ENCODE measurements at places on chromosomes 2 and 18.

GRCh38 chr2:169108099-169108884 lies 38.9 kb downstream of the DHRS9 start:
- no peak for DNase-seq

DNA sequence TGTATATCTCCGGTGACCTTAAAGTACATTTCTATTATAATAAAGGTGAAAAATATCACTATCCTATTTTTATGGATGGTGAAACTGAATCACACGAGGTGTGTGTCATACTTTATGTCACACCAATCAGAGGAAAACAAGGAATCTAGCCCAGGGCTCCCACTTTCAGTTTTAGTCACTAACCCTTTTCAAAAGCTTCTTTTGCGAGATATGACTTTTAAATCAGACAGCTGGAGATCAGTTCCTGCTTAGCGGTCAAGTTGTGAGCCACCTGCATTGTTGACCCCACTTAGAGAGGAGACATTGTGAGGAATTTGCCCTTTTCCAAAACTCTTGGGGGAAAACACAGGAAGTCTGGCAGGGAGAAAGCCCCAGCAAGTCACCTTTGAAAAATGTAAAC lies 70.5 kb downstream of the CPS1 start:
- DNase-seq = no peak

DNA sequence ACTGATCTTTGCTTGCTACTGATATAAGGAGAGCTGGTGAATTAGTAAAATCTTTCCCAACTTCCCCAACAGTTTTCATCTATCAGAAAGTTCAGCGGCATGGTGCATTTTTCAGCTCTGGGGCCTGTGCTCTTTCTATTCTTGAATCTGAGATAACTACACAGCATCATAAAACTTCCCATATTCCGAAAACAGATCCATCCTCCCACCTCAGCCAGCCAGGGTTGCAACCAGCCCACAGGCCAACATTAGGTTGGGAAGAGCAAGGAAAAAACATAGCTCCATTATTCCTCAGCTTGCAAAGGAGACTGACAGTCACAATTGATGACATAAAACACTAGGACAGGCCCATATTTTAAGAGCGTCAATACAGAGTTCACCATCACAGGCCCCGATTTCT lies 297.2 kb downstream of the SETBP1 start:
- DNase-seq = no peak

DNA sequence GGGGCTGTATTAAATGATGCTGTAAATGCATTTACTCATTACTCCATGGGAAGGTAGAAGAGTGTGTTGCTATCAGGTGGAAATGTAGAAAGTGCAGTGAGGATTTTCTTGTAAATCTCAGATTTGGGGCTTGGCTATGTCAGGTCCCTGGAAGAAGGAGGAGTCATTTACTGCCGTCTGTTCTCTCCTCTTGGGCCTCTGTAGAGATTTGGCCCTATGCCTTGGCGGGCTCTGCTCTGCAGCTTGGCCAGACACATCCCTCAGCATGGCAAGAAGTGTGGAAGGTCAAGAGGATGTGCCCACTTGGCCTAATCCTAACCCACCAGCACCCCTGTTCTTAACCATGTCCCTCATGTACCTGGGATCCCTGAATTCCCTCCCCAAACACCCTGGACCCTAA lies 6.7 kb downstream of the IL1R1 start:
- no peak for DNase-seq

DNA sequence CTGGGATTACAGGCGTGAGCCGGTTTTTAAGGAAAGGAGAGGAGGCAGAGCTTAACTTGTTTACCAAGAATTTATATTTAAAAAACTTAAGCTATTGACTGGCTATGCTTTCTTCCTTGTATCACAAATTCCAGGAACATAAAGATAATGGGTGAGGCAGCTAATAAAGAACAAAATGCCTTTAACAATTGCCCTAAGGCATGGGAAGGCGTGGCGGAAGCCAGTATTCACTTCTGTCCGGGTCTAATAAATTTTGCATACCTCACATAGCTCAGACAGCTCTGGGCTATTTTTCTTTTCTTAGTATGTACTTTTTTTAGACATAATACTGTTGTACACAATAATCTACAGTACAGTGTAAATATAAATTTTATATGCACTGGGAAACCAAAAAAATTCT lies 1.0 kb upstream of the LDAH start:
- no peak for DNase-seq

DNA sequence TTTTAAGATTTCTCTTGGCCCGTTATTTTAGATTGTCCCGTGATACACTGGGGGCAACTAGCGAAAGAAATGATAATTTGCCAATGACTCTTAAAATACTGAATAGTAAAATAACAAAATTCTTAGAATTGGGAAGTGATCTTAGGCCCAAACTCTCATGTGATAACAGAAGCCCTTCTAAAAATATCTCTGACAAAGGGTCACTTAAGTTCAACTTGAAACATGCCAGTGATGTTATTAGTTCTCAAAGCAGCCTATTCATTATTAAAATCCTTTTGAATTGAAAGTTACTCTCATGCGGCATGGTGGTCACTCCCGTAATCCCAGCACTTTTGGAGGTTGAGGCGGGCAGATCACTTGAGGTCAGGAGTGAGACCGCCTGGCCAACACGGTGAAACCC lies 920.9 kb downstream of the NRXN1 start:
- DNase-seq = no peak

DNA sequence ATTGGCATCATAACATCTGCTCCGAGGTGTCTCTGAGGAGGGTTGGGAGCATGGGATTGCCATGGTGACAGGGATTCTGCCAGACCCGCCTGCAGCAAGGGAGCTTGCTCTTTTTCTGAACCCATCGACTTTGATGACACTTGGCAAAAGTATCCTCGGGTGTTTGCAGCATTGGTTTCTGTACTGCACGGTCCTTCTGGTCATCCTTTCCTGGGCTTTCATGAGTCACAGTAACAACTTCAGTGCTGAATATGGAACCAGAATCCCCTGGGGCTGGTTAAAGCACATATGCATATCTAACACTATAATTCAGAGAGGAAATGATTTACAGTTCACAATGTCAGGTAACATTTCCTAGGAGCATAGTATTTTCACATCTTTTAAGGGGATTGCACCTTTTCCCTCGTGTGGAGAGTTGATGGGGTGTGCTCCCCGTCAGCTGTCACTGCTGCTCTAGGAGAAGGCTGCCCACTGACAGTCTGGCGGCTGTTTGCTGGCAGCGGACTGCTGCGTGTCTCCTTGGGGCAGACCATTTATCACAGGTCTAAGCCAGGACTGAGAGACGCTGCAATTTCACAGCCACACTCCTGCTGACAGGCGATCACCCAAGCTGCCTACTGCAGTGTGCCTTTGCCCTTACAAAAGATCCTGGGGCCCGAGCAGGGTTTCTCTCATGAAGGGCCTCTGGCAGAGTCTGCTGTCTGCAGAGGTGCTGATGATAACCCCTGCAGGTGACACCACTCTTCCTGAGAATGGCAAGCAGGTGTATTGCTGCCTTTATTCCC lies 425.3 kb downstream of the THSD7B start:
- no peak for DNase-seq

DNA sequence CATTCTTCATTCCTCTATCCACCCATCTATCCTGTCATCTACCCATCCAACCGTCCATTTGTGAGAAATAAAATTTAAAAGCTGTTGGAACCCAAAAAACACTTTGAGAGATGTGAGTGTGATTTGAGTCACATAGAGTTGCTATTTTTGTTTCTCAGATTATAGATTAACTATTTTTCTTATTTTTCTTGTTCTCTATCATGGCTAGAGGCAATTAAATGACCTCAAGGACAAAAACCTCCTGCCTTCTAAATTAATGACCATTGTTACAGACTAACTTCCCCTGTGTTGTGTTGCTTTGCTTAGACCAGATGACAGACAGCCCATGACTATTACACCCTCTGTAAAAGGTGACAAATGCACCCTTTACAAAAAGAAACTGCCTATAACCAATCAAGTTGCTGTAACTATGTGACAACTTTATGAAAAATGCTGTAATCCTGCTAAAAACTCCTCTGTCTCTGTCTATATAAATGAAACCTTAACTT lies 207.9 kb upstream of the CXCR4 start:
- no peak for DNase-seq

- DNase-seq = no peak
Observed at GRCh38 chr2:147135376-147135775, 709.5 kb upstream of the ACVR2A start.

- no peak for DNase-seq
Observed at GRCh38 chr2:239285932-239286230, 114.9 kb downstream of the HDAC4 start.

DNA sequence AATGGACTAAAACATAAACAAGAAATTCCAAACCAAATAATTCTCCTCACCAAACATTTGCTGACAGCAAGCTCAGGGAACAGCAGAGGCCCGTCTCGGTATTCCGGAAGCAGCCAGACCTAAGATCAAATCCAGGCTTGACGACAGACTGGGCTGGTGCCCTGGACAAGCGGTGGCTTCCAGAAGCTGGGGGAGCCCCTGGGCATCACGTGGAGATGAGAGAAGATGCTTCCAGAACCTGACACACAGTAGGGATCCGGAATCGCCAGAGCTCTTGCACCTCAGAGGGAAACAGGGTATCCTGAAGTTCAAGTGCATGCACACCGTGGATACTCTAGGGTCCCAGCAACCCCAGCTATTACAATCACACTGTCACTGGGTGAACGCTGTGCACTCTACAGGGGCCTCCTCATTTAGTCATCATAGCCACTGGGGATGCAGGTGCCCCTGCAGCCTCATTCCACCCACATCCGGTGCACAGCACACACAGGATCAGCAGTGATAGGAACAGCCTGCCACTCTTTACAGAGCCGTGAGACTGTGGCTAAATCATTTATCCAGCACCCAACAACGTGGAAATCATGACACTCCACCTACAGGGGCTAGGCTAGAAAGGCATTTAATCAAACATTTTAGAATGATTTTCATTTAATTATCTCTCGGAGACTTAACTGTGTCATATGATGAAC lies 102.6 kb downstream of the HDAC4 start:
- no peak for DNase-seq

Data from HEK293T (cell line).